ENCODE measurements at places on chromosomes 16 and 17. TPM values are rescaled to one million over a fixed set of nuclear protein-coding genes. Genes with fewer than 3 reads are reported as not detected.

ZFPM1 gene
- total RNA-seq = 3.5 TPM

C16orf92 gene
- total RNA-seq = not detected

AOC2 gene
- 0.40 TPM for total RNA-seq

DNA sequence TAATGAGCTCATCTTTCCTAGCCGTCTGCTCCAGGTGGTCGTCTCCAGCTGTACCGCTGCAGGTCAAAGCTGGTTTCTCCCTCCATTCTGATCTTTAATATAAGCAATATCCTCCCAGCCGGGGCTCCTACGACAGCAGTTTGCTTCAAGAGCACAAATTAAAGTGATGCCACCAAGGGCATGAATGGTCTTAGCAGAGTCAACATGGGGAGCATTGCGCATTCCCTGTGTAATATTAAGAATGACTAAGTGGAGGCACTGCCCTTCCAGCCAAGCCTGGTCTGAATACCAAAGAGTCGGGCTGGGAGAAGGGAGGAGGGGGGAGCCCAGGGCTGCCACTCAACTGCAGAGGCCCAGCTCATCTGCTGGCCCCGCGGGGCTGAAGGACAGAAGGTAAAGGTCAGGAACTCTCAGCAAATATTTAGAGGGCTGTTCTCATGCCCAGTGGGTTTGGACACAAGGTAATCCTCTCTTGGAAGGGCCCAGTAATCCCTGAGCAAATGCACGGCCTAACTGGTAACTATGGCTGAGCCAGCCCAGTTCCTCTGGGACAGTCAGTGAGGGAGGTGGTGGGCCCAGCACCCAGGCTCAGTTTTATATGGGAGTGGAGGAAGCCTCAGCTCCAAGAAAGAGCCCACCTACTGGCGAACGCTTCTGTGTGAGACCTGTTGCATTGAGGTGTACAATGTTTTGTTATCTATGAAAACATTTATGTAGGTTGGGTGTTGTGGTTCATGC lies 121.2 kb downstream of the IRX3 start:
- no peak for DNase-seq

DNA sequence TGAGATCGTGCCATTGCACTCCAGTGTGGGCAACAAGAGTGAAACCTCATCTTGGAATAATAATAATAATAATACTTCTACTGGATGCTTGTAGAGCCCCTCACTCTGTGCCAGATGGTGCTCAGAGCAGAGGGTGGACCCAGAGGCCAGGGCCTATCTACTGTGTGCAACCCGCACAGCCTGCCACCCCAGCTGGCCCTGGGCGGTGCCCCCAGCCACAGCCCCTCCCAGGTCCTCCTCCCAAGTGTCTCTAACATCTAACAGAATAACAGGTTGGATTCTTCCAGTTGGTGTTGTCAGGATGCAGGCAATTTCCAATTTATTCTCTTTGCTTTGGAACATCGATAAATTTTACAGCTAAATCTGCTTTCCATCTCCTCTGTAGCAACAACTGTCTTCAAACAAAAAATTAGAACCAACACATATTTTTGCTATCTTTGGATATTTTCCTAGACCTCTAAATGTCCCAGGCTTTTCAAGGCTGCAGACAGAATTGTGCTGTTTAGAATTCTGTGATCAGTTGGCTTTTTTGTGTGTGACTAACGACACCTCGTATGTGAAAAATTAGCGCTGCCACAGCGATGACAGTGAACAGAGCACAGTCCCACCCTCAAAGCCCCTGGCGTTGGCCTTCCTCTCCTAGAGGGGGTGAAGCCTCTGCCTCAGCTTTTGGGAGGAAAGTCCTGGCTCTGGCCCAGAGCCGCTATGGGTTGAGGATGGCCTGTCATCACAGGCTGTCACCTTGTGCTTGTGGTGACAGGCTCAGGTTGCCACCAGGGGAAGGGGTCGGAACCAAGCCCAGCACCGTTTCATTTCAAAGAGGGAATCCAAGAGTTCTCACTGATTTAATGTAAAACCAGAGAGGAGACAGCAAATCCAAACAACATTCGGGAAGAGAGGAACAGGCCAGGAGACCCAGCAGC lies 7.6 kb upstream of the EVPL start:
- DNase-seq = peak; percentile 10

- no peak for DNase-seq
Observed at GRCh38 chr17:45869676-45870341, 24.5 kb upstream of the MAPT start.

- DNase-seq = no peak
Observed at GRCh38 chr16:68452176-68452575, 3.9 kb upstream of the SMPD3 start.

Data from left ventricle myocardium superior (tissue), 1 donor.